ENCODE measurements at places on chromosomes 6 and 20.
A peak's percentile ranks its signal among the peaks of the same experiment; 100 is the strongest.

DNA sequence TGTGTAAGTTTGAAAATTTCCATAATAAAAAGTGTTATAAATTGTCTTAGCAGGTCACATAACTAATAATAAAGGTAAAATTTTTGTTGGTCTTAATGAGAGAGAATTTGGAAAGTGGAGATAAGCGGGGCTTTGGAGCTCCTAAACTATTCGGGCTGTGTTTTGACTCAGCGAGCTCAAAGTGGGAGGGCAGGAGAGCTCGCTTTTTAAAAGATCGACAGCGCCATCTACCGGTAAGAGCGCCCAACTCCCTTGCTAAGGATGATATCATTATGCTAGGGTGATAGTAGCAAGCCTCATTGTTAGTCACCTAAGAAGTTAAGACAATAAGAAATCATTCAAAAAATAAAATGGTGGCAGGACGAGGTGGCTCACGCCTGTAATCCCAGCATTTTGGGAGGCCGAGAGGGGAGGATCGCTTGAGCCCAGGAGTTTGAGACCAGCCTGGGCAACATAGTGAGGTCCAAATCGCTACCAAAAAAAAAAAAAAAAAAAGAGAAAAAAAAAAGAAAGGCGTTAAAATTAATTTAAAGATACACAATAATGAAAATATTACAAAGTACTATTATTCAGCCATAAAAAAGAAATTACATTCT, 24.8 kb downstream of the C6orf15 start:
- peak; percentile 93 for DNase-seq

DNA sequence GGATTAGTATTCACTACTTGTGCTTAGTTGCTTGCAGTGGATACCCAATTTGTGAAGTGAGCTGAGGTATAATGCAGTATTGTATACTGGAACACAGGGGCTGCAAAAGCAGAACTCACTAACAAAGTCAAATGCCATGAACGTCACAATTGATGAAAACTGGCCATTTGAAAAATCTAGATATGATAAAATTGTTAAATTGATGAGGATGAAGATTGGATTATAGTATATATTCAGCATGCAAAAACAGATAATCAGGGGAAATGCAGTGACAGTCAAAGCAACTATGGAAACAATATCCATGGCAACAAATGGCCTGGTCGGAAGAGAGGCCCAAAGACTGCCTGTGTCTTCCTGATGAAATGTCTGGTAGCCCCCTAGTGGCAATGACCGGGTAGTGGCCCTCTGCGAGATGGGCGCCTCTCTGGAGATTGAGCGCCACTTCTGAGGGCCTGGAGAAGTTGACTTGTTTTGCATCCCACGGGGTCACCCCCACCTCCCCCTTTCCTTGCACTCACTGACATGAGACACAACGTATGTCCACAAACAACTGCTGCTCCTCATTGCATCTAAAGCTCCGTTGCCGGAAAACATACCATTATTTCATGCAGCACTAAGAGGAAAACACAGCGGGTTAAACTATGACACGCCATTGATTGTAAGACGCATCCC, 43.6 kb downstream of the C6orf15 start:
- DNase-seq: peak; percentile 85

DNA sequence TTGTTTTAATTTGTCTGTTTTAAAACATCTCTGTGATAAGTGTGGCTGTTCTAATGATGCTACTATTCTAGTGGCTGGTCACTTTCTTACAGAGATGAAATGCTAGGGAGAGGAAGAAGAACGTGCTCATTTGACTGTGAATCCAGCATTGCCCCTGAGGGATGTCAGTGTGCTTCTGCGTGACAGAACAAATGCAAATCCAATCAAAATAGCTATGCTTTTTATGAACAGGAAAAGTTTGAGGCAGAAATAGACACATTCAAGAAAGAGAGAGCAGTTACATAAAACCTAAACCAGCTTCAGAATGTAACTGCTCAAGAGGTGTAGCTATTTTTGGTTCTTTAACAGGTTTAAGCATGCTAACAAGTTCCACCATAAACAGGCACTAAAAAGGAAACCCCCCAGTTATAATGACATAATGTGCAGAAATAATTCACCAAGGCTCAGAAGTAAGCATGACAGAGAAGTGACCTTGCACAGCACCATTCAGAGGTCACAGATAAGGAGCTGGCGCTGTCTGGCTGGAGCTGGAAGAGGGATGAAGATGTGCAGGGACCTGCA, 385.3 kb downstream of the EPM2A start:
- no peak for DNase-seq

DNA sequence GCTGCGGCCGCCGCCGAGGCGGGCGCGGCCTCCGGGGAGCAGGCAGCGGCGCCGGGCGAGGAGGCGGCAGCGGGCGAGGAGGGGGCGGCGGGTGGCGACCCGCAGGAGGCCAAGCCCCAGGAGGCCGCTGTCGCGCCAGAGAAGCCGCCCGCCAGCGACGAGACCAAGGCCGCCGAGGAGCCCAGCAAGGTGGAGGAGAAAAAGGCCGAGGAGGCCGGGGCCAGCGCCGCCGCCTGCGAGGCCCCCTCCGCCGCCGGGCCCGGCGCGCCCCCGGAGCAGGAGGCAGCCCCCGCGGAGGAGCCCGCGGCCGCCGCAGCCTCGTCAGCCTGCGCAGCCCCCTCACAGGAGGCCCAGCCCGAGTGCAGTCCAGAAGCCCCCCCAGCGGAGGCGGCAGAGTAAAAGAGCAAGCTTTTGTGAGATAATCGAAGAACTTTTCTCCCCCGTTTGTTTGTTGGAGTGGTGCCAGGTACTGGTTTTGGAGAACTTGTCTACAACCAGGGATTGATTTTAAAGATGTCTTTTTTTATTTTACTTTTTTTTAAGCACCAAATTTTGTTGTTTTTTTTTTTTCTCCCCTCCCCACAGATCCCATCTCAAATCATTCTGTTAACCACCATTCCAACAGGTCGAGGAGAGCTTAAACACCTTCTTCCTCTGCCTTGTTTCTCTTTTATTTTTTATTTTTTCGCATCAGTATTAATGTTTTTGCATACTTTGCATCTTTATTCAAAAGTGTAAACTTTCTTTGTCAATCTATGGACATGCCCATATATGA, 3.2 kb downstream of the MARCKS start:
- peak; percentile 43 for DNase-seq

DNA sequence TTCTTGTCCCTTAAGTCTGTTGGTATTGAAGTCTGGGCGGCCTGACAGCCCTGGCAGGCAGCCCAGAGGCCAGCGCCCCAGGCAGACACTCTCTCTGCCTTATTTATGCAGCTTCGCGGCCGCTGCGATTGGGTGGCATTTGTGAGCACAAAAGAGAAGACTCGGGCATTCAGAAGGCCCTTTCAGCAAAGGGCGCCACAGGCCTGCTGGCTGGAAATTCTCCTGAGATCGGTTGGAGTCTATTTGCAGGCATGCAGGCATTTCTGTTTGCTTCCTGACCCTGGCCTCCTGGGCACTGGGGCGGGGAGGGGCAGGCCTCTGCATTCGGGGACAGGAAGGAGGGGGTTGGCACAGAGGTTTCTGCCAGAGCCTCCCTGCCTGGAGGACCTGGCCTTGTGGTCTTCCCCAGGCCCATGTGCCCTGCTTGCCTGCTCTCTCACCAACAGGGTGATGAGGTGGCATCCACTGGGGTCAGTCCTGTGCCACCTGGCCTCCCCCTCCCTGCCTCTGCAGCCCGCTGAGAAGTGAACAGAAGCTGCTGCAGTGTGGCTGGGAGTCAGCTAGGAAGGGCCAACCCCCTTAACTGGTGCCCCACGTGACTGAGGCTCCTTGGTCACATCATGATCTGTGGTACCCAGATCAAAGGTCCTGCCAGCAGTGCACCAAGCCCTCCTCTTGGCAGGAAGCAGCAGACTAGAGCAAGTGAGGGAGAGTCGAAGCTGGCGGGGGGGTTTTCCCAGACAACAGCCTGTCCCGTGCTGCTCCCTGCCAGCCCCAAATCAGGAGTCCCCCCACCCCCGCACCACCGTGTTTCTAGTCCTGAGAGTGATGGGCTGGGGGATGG, 16.6 kb upstream of the CCDC167 start:
- DNase-seq: peak; percentile 83

GRCh38 chr6:40722091-40722490, 134.9 kb upstream of the LRFN2 start:
- DNase-seq: peak; percentile 18

DNA sequence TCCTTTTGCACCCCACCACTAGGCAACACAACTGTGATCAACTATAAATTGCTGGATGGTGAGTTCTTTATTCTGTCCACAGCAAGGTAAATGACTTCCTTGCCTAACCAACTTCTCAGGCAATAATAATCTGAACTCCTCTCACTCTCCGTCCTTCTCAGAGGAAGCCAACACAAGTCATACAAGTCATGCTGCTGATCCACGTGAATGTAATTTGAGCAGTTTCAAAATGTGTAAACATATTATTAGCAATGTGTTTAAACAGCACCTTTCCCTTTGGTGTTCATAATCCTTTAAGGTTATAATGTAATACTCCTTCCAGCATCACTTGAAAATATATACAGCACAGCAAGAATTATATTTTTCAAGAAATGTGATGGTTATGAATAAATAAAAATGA, 127.9 kb downstream of the QRSL1 start:
- no peak for DNase-seq

- DNase-seq: peak; percentile 92
These were observed at the start of gene RGS19 for GRCh38 chr20:64079273-64080012. Gene RGS19, minus strand, starts transcription at chr20:64079518. Its CDS starts 2,632 bp downstream, at chr20:64076886.

- DNase-seq: no peak
These were observed 30.9 kb upstream of the CD83 start for GRCh38 chr6:14086701-14087100.

DNA sequence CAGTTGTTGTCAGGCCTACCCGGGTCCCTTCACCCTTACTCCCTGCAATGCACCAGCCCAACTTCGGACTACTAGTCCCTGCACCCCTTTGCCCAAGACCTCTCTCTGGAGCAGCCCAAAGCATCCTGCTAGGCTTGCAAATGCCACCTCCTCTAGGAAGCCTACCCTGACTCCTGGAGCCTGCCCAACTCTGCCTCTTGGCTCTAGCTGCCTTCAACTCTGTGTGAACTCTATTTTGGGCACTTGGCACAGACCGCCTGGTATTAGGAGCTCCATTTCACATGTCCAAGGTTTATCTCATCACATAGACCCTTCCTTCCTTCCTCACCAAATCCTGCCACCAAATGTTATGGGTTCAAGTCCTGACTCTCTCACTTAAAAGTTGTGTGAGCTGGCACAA, 80.6 kb downstream of the MDGA1 start:
- no peak for DNase-seq
